MV-4-11 (cell line): ENCODE measurements at places on chromosomes 3 and 15.

- no peak for DNase-seq
Observed at GRCh38 chr15:99207672-99208071, 41.7 kb downstream of the TTC23 start.

DNA sequence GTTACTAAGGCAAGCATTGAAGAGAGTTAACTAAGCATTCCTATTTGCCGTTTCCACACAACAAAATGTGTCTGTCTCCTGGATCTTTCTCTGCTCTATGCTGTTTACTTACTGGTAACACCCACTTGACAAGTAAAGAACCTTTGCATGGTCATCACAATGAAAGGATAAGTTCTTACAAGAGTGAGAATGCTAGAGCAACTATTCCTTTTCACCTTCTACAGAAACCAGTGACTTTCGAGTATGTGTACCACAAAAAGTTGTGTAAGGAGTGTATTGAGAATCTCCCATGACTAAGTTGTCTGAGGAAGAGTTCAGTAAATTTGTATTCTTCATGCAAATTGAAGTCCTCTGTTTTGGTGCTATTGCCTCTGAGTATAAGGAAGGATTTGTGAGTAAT lies 10.8 kb downstream of the TIPARP start:
- DNase-seq: peak; percentile 17

DNA sequence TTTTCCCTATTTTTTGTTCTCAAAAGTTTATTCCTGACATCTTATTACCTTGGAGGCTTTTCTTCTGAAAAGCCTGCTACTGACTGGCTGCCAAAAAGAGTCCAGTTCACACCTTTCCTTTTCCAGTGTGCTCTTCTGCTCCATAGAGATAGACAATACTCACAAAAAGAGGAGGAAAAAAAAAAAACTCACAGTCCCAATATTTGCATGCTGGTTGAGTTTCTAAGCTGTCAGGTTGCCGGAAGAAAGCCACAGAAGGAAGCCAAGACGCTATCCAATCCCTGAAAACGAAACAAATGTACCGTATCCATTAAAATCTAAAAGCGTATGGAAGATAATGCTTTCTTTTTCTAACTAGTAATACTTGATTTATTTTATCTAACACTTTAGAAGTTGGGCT lies 299.5 kb downstream of the CADM2 start:
- DNase-seq: no peak

- no peak for DNase-seq
Observed at GRCh38 chr3:10723991-10724390, 92.0 kb upstream of the SLC6A11 start.
